ENCODE measurements at places on chromosomes 2 and 18.
A peak's percentile ranks its signal among the peaks of the same experiment; 100 is the strongest.

- peak; percentile 92 for DNase-seq
Measured at GRCh38 chr2:37350034-37350433, 5.6 kb downstream of the QPCT start.

DNA sequence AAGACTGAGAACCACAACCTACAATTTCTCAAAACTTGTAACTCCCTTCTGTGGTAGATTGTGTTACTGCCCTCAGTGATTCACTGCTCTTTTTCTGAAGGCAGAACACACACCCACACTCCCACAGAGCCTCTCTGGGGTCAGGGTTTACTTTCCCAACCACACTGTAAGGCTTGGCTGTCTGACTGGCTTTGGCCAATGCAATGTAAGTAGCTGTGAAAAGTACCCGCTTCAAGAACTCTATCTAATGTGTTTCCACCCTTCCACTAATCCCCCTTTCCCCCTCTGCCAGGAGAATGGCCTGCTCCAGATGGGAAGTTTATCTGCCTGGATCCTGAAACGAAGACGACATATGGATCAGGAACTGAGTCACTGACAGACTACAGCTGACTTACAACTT is 222.7 kb downstream of the CDH2 start:
- DNase-seq = no peak

GRCh38 chr2:23703583-23704385 is 223.1 kb downstream of the ATAD2B start:
- no peak for DNase-seq

GRCh38 chr18:48869591-48869990 is 81.2 kb downstream of the SMAD7 start:
- DNase-seq = no peak

GRCh38 chr2:158714420-158714819 is 80.7 kb upstream of the DAPL1 start:
- no peak for DNase-seq

DNA sequence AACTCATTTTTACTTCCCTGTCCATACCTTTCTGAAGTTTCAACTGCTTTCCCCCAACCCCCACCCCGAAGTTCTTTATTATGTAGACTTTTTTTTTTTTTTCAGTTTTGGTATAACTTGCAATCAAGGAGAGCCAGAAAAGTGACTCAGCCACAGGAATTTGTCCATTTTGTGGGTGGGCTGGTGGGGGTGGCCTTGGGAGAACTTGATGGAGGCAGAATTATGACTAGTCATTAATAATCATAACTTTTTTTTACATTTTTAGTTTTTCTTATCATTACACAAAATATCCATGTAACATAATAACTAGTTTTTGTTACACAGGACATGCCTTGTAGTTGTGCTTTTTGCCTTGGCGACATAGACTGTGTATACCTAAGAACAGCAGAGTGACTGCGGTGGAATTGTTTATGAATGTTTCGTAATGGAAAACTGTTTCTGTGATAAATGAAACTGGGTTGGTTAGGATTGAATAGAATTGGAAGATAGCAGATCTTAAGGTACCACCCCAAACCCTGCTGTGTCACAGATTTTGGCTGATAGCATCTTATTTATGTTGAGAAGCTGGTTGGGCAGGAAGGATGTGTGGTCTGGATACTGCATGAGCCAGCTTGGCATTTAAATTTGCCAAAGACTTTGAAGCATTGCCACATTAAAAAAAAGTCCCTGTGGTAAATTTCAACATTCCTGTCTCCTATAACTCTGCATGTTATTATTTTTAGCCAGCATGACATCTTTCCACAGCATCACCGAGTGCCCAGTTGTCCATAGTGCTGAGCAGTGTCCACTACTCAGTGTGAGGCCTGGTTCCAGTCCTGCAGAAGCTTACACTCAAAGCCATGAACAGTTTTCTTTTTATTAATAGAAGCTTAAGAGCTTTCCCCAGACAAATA is 30.7 kb downstream of the LYPD6B start:
- DNase-seq = no peak

- no peak for DNase-seq
Measured at GRCh38 chr2:205733082-205733481, 50.8 kb downstream of the NRP2 start.

DNA sequence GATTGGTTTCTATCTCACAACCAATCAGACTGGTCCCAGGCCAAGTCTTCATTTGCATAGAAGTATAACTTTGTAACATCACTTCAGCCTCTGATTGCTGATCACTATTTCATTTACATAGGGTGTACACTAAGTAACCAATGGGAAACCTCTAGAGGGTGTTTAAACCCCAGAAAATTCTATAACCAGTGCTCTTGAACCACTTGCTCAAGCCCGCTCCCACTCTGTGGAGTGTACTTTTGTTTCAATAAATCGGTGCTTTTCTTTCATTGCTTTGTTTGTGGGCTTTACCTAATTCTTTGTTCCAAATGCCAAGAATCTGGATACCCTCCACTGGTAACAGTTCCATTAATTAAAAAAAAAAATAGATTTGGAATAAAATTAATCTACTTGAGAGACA is 77.0 kb downstream of the TMEFF2 start:
- no peak for DNase-seq

- no peak for DNase-seq
Measured at GRCh38 chr18:58975296-58975695, 110.6 kb downstream of the ZNF532 start.

GRCh38 chr2:119702203-119702917 is 23.4 kb downstream of the TMEM177 start:
- DNase-seq = no peak

DNA sequence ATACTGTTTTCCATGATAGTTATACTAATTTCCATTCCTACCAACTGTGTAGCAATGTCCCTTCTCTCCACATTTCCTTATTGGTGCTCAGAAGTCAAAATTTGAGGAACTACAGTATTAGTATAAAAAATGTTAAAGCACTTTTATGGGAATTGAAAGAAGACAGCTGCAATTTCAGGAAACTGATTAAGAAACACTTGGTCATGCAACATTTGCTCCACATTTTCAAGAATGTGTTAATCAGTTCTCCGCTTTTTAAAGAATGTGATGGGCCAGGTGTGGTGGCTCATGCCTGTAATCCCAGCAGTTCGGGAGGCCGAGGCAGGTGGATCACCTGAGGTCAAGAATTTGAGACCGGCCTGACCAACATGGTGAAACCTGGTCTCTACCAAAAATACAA is 33.6 kb upstream of the MGAT4A start:
- DNase-seq = no peak

DNA sequence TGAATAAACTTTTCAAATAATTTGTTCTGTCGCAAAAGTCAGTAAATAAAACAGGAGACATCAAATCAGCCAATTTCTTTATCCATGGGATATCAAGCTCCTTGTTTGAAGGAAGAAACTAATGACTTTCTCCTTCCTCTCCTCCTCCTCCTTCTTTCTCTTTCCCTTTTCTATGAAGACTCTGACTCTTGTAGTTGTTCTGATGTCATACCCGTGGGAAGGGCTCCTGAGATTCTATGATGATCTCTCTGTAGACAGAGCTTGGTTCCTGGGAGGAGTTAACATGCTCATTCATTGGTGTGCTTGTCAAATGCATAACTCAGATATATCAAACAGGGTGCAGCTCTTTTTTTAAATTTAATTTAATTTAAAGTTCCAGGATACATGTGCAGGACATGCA is 118.7 kb upstream of the KCTD1 start:
- no peak for DNase-seq

GRCh38 chr2:133835821-133836619 is 267.8 kb upstream of the NCKAP5 start:
- DNase-seq = no peak

DNA sequence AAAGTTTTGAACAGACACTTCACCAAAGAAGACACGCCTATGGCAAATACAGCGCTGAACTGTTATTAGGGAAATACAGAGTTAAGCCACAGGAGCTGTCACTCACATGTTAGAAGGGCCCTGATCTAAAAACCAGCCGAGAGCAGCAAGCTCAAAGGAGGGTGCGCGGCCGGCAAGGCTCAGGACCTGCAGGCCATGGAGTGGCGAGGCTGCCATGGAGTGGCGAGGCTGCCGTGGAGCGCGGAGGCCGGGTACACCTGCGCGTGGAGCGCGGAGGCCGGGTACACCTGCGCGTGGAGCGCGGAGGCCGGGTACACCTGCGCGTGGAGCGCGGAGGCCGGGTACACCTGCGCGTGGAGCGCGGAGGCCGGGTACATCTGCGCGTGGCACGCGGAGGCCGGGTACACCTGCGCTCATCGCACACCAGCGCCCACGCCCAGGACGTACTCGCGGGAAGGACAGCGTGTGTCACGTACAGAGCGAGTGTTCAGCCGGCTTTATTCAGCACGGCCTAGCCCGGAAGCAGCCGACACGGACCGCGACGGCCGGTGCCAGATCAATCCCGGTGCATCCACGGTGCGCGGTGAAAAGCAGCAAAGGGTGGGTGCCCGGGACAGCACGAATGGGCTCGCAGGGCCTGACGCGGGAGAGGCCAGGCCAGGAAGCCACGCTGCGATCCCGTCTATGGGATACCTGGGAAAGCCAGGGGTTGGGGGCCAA is 68.8 kb downstream of the SLC66A2 start:
- DNase-seq = no peak

- no peak for DNase-seq
Measured at GRCh38 chr2:233835230-233836186, 18.8 kb downstream of the HJURP start.

- DNase-seq = peak; percentile 54
Measured at GRCh38 chr18:59140302-59140885, 710 bp downstream of the SEC11C start.

GRCh38 chr2:173196080-173196479 is 120.4 kb downstream of the MAP3K20 start:
- no peak for DNase-seq

DNA sequence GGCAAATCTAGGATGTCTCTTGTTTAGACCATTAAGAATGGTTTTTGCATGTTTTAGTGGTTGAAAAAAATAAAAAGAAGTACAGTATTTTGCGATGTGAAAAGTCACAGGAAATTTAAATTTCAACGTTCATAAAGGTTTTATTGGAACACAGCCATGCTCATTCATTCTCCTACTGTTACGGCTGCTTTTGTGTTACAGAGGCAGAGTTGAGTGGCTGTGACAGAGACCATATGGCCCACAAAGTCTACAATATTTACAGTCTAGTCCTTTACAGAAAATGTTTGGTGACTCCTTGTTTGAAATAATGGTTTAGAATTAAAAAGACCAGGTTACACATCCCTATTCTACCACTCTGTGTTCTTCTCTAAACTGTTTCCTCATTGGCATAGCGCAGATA is 48.1 kb downstream of the MYOM1 start:
- DNase-seq = no peak

- DNase-seq = peak; percentile 6
Measured at GRCh38 chr2:154697418-154698252, 860 bp upstream of the KCNJ3 start.

DNA sequence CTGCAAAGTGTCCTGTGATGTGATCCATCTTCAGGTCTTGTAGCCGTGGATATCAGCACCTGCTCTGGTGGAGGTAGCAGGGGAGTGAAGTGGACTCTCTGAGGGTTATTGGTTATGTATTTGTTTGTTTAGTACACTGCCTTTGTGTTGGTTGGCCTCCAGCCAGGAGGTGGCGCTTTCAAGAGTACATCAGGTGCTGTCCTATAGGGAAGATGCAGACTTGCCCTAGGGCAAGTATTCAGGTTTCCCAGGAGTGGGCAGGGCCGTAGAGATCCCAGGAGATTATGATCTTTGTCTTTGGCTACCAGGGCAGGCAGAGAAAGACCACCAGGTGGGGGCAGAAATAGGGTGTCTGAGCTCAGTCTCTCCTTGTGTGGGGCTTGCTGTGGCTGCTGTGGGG is 411.8 kb downstream of the SOX11 start:
- DNase-seq = no peak

- no peak for DNase-seq
Measured at GRCh38 chr18:52060607-52061304, 279.2 kb upstream of the DCC start.

DNA sequence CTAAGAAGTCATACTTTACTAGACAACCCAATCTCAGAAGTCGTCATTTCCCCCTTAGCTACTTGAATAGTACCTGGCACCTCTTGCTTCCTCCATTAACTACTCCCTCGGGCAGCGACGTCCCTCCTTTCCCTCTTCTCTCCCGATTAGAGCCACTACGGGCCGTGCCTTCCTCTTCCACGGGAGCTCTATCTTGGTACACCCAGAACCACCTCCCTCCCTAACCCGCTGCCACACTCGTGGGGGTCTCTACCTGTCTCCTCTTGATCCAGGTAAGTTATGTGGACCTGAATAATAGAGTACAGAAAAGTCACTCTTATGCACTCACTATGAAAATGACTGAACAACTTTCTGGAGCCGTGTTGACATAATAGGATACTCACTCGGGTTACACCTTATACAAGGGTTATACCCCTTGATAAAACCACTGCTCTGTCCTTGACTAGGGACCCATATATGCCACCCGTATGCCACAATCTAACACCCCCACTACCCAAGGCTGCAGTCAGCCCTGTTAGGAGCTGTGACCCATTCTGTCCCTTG is 595 bp upstream of the HDHD2 start:
- peak; percentile 22 for DNase-seq

GRCh38 chr2:168482269-168482668 is 26.2 kb downstream of the CERS6 start:
- DNase-seq = no peak

- DNase-seq = no peak
Measured at GRCh38 chr2:127770973-127771735, 39.8 kb downstream of the WDR33 start.

DNA sequence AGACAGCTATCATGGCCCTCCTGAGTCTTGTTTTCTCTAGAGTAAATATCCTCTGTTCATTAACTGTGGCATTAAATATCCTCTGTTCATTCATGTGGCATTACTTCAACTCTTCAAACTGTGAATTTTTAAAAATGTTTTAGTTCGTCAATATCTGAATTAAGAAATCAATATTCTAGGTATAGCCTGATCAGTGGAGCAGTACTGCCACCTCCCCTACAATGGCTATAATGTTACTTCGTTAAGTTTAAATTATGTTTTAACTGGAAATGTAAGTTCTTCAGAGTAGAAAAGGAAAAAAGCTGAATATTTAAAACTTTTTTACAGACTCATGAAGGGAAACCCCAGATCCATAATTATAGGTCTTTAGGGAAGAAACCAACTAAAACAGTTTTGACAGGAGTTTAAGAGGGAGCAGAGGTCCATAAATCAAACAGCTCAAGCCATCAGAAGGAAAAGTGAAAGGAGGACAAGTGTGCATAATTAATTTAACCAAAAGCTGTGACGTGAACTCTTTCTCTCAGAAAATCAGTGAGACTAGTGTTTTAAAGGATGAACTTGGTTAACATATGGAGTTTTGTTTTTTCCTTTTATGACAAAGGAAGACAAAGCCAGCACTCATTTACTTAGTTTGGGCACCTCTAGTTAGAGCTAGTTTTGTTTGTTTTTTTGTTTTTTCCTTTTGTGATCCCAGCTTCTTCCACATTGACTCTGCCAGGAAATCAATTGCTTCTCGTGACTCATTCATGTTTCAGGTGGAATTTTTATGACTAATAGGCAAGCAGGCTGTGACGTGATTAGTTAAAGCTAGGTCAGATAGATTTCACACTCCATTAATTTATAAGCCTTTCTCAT is 44.9 kb downstream of the RBBP8 start:
- DNase-seq = peak; percentile 86

Data from ACHN (cell line).